ENCODE measurements at places on chromosomes 4 and X. TPM values are rescaled to one million over a fixed set of nuclear protein-coding genes. Genes with fewer than 3 reads are reported as not detected.

DNA sequence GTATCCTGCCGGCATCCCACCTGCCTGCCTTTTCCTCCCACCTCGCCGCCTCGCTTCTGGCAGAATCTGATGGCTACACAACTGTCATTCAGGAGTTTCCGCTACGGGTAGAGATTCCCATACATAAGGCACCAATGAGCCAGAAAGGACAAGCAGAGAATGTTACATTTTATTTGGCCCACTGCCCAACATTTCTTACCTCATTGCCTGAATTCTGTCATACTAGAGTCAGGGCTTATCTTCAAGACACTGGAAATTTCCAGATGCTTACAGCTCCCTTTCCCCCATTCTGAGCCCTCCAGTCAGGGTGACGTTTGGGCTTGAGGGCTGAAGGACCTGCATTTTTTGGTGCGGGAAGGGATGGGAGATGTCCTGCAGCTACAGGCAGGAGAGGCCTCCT, 113.0 kb downstream of the NHS start:
- no peaks in the 10 kb centered on the region for H3K36me3 ChIP-seq
- no peaks in the 10 kb centered on the region for H3K27me3 ChIP-seq
- no peak for DNase-seq
- H3K4me3 ChIP-seq, result no peak overlapping the region
- H3K4me1 ChIP-seq, result no peaks in the 10 kb centered on the region

DNA sequence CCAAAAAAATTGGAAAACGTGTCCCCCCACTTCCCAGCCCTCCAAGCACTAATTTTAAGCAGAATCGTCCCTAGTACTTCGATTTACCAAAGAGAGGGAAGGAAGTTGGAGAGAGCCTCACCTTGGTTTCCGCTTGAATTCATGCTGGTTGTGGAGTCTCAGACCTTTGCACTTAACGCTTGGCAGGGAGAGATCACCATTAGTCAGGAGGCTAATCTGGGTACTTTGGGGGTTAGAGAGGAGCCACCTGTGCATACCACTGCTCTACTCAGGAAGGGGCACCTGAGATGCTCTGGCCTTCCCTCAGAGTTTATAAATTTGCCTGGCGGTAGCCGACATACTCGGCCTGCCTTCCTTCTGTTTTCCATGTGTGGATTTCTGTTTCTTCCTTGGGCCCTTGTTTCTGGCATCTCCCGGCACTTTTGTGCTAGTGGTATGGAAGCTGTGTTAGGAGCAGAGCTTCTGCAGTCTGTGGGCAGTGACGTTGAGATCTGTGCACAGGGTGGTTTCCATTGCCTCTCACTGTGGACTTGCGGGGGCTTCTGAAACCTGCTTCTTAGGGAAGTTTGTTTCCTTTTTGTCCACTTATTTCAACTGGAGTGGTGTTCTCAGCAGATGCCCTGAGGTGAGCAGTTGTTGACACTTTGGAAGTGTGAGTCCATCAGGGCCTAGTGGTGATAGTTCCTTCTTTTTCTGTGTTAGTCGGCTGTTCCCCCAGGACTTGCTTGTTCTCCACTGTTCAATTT, 104.2 kb downstream of the TMEM131L start:
- H3K36me3 ChIP-seq, result no peaks in the 10 kb centered on the region
- H3K4me3 ChIP-seq, result no peak overlapping the region
- no peak overlapping the region for H3K27ac ChIP-seq
- H3K27me3 ChIP-seq, result no peaks in the 10 kb centered on the region
- H3K4me1 ChIP-seq, result no peaks in the 10 kb centered on the region

DNA sequence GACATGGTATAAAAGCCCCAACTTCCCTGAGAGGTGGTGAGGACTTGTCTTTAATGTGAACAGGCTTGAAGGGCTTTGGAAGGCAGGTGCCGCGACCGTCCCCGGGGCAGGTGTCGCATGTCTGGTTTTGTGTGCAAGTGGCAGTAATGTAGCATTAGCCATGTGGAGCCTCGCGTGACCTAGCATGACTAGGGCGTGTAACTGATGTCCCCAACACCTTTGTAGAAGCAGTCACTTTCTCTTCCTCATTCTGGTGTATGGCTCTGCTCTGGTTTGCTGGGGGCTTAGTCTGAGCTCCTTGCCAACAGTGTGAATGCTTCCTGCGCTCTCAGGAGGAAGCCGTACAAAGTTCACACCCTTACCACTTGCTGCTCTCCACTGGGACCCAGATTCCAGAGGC, 145.7 kb downstream of the AMMECR1 start:
- H3K27ac ChIP-seq, result no peak overlapping the region
- no peaks in the 10 kb centered on the region for H3K27me3 ChIP-seq
- no peaks in the 10 kb centered on the region for H3K4me1 ChIP-seq

DNA sequence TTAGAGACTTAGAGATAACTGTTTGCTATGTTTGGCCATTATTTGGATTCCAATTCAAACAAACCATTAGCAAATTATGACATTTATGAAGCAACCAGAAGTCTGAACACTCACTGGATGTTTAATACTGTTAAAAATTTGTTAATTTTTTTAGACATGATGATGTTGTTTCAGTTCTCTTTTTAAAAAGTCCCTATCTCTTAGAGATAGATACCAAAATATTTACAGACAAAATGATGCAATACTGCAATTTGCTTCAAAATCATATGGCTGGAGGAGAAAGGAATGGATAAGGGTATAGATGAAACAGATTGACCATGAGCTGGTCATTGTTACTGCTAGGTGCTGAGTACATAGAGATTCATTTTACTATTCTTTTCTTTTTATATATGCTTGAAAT, 534.6 kb downstream of the BCOR start:
- no peak overlapping the region for H3K27ac ChIP-seq
- H3K27me3 ChIP-seq, result no peaks in the 10 kb centered on the region
- DNase-seq, result no peak
- H3K36me3 ChIP-seq, result no peaks in the 10 kb centered on the region
- no peak overlapping the region for H3K4me3 ChIP-seq

SLC7A11 gene
- total RNA-seq, result 1.5 TPM

FMR1NB gene
- total RNA-seq, result not detected

FATE1 gene
- not detected for total RNA-seq

DNA sequence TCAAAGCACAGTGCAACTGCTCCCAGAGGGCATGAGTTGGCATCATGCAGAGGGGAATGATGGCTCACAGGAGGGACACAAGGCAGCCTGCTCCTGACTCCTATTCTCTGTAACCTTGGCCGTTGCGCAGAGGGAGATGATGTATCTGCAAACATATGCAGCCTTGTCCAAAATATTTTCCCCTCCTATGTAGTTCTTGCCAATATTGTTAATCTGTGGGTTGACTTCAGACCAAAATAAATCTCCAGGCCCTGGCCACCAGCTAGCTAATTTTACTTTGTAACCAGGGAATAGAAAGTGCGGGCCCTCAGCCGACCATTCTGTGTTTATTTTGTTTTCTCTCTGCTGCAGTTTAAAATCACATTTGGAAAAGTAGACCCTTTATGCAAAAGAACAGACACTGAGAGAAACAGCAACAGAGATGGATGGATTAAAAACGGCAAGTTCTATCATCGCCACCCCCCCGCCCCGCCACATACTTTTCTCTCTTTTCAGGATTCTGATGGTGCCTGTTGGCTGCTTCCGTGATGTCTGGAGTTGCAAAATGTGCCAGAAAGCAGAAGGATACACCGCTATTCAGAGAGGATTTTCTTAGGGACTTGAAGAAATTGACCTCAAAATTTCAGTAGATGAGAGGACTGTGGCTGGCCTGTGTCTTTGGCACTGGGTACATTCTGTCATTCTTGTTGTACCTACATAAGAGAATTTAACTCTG, 185.3 kb upstream of the BCOR start:
- no peak overlapping the region for H3K27ac ChIP-seq
- DNase-seq, result no peak
- H3K4me1 ChIP-seq, result no peaks in the 10 kb centered on the region
- no peak overlapping the region for H3K4me3 ChIP-seq

PDZD11 gene
- 26.3 TPM for total RNA-seq
